ENCODE measurements at places on chromosomes 2 and 18.
A peak's percentile ranks its signal among the peaks of the same experiment; 100 is the strongest.

DNA sequence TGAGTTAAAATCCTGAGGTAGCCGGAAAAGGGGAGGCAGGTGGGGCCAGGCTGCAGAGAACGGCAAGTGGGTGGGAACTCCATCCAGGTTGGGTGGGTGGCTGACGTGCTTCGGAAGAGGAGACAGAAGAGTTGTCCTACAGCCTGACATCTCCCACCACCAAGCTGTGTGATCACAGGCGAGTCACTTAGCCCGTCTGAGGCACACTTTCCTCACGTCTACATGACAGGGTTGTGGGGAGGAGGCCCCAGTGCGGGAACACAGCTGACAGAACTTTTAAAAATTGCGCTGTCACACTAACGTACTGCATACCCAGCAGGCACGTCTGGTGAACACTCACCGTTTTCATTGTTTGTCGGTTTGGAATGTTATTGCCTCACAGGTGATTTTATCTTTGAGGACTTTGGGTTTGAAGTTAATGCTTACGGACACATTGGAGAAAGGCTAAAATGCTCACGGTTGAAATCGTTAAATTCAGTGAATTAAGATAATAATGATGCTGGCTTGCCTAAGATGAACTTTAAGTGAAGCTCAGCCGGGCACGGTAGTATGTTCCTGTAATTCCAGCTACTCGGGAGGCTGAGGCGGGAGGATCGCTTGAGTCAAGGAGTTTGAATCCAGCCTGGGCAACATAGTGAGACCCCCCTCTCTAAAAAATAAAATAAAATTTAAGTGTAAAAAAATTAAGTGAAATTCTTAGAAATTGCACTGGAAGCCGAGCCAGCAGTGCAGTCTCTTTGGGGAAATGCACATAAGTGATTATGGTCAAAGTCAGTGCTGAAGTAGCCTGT, 8.9 kb downstream of the EMILIN2 start:
- no peak overlapping the region for H3K27ac ChIP-seq
- no peaks in the 10 kb centered on the region for H3K36me3 ChIP-seq
- H3K4me1 ChIP-seq, result peaks cover 15% of the 10 kb centered on the region
- no peak overlapping the region for H3K4me3 ChIP-seq
- H3K27me3 ChIP-seq, result peaks cover 12% of the 10 kb centered on the region

- no peak overlapping the region for H3K4me3 ChIP-seq
- H3K27ac ChIP-seq, result no peak overlapping the region
These were observed 74.2 kb upstream of the GALNT3 start for GRCh38 chr2:165868211-165868610.

- H3K4me1 ChIP-seq, result peaks cover 15% of the 10 kb centered on the region
- no peak overlapping the region for H3K4me3 ChIP-seq
- H3K27me3 ChIP-seq, result no peaks in the 10 kb centered on the region
- H3K36me3 ChIP-seq, result no peaks in the 10 kb centered on the region
- DNase-seq, result peak; percentile 89
These were observed 66.7 kb downstream of the TPGS2 start for GRCh38 chr18:36762074-36762473.

- H3K4me3 ChIP-seq, result no peak overlapping the region
- no peaks in the 10 kb centered on the region for H3K36me3 ChIP-seq
- peaks cover 19% of the 10 kb centered on the region for H3K27me3 ChIP-seq
- H3K4me1 ChIP-seq, result no peaks in the 10 kb centered on the region
- H3K27ac ChIP-seq, result no peak overlapping the region
These were observed 133.5 kb downstream of the ASB1 start for GRCh38 chr2:238560234-238560633.

- H3K36me3 ChIP-seq, result no peaks in the 10 kb centered on the region
- no peak for DNase-seq
- peaks cover 6% of the 10 kb centered on the region for H3K27me3 ChIP-seq
- H3K4me1 ChIP-seq, result no peaks in the 10 kb centered on the region
- no peak overlapping the region for H3K4me3 ChIP-seq
These were observed 205.7 kb upstream of the APCDD1 start for GRCh38 chr18:10248738-10249137.

DNA sequence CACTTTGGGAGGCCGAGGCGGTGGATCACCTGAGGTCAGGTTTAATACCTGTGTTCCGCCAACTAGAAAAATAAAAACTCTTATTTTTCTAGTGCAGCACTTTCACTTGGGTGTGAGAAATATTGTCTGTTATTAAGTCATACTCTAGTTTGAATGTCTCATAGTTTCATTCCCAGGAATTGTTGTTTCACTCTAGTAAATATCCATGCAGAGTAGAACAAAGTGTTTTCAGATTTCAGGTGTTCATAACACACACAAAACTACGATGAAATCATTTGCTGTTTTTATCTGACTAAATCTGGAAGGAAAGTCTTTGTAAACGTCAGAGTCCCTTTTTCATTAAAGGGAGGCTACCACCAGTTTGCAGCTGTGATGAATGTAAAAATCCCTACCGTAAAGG, 4.0 kb downstream of the FAM117B start:
- H3K4me3 ChIP-seq, result no peak overlapping the region
- no peaks in the 10 kb centered on the region for H3K4me1 ChIP-seq
- DNase-seq, result no peak
- no peaks in the 10 kb centered on the region for H3K36me3 ChIP-seq
- no peak overlapping the region for H3K27ac ChIP-seq
- H3K27me3 ChIP-seq, result no peaks in the 10 kb centered on the region

- no peaks in the 10 kb centered on the region for H3K4me1 ChIP-seq
- no peaks in the 10 kb centered on the region for H3K27me3 ChIP-seq
- H3K27ac ChIP-seq, result no peak overlapping the region
- no peak for DNase-seq
- no peaks in the 10 kb centered on the region for H3K36me3 ChIP-seq
These were observed 1467.9 kb upstream of the ZEB2 start for GRCh38 chr2:145987793-145988192.

- H3K27me3 ChIP-seq, result no peaks in the 10 kb centered on the region
- peaks cover 23% of the 10 kb centered on the region for H3K4me1 ChIP-seq
- no peak for DNase-seq
- H3K4me3 ChIP-seq, result no peak overlapping the region
- H3K36me3 ChIP-seq, result no peaks in the 10 kb centered on the region
These were observed 36.7 kb upstream of the NEB start for GRCh38 chr2:151770995-151771394.

DNA sequence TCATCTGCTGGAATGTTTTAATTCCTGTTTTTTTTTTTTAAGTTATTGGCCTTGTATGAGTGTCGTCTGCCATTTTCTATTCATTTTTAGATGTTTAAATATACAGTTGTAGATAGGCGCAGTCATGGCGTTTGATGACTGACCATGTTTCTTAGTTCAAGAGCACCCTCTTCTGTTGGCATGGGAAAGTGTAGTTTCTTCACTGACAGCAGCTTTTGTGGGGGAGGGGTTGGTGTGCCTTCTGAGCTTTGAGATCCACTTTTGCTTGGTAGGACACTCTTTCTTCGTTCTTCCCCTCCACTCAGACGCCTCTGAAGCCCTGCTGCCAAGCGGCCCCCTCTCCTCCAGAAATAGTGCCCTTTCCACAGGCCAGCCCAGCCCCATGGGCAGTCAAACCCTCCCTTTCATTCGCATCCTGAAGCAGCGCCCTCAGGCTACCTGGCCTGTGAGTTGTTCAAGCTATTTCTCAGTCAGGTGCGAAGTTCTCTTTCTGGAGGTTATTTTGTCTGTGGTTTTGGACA, 492.0 kb downstream of the TNS1 start:
- no peaks in the 10 kb centered on the region for H3K36me3 ChIP-seq
- no peak overlapping the region for H3K4me3 ChIP-seq
- H3K27ac ChIP-seq, result no peak overlapping the region
- no peaks in the 10 kb centered on the region for H3K27me3 ChIP-seq

GRCh38 chr2:102397209-102397608, 25.8 kb upstream of the IL18RAP start:
- peaks cover 3% of the 10 kb centered on the region for H3K27me3 ChIP-seq
- H3K4me3 ChIP-seq, result no peak overlapping the region
- H3K4me1 ChIP-seq, result no peaks in the 10 kb centered on the region
- no peaks in the 10 kb centered on the region for H3K36me3 ChIP-seq

- H3K27ac ChIP-seq, result no peak overlapping the region
- H3K36me3 ChIP-seq, result no peaks in the 10 kb centered on the region
- H3K4me1 ChIP-seq, result peaks cover 32% of the 10 kb centered on the region
- no peak overlapping the region for H3K4me3 ChIP-seq
- DNase-seq, result no peak
These were observed 2.7 kb upstream of the VIT start for GRCh38 chr2:36693825-36694224.
